Smooth muscle cell of the coronary artery (primary cell): ENCODE measurements at places on chromosomes 16 and 17. TPM values are rescaled to one million over a fixed set of nuclear protein-coding genes. Genes with fewer than 3 reads are reported as not detected.

Gene GJC1
- 9.5 and 11.6 TPM in 2 replicates for total RNA-seq

Gene TMC7
- 0.12 and 1.7 TPM in 2 replicates for total RNA-seq

Gene DHRS11
- 3.9 and 4.7 TPM in 2 replicates for total RNA-seq

Gene ERAL1
- 11.1 and 18.9 TPM in 2 replicates for total RNA-seq

Gene ITGAX
- under 0.01 TPM in 1 of 2 replicates, not detected in the other for total RNA-seq

Gene DPEP2
- not detected in 2 replicates for total RNA-seq

Gene PHKG2
- 15.3 and 16.7 TPM in 2 replicates for total RNA-seq

Gene CPD
- 63.4 and 105 TPM in 2 replicates for total RNA-seq

Gene SIAH1
- total RNA-seq = 23.2 and 31.3 TPM in 2 replicates

Gene OTOA
- total RNA-seq = not detected in 2 replicates

Gene CRAMP1
- 4.4 and 4.8 TPM in 2 replicates for total RNA-seq

Gene CFAP52
- total RNA-seq = 0.08 and 0.12 TPM in 2 replicates

Gene TBC1D3K
- total RNA-seq = not detected in 2 replicates

Gene GCGR
- total RNA-seq = not detected in 2 replicates

Gene TM4SF5
- not detected in 2 replicates for total RNA-seq

Gene KRT36
- 0.08 and 0.12 TPM in 2 replicates for total RNA-seq

Gene JPT1
- 16.0 and 107 TPM in 2 replicates for total RNA-seq

Gene CLEC18B
- total RNA-seq = 0.47 and 4.1 TPM in 2 replicates

Gene TEX19
- 0.08 TPM in 1 of 2 replicates, not detected in the other for total RNA-seq

Gene TVP23A
- not detected in 2 replicates for total RNA-seq

Gene SAT2
- 39.1 and 56.6 TPM in 2 replicates for total RNA-seq

Gene HLF
- total RNA-seq = under 0.01 and 0.23 TPM in 2 replicates

Gene SLC13A2
- total RNA-seq = not detected in 2 replicates

Gene RNFT1
- total RNA-seq = 10.3 and 10.7 TPM in 2 replicates

Gene RNU2-1
- total RNA-seq = not detected in 2 replicates
